Liver (tissue), 10 donors: ENCODE measurements at places on chromosomes 3 and 15. TPM values are rescaled to one million over a fixed set of nuclear protein-coding genes. Genes with fewer than 3 reads are reported as not detected.

- no peaks in the 10 kb centered on the region for H3K27me3 ChIP-seq
- DNase-seq, result no peak
- H3K4me3 ChIP-seq, result no peak overlapping the region
- peaks cover 9% of the 10 kb centered on the region for H3K4me1 ChIP-seq
Measured at GRCh38 chr3:126711121-126711760, 7.2 kb downstream of the CHCHD6 start.

DNA sequence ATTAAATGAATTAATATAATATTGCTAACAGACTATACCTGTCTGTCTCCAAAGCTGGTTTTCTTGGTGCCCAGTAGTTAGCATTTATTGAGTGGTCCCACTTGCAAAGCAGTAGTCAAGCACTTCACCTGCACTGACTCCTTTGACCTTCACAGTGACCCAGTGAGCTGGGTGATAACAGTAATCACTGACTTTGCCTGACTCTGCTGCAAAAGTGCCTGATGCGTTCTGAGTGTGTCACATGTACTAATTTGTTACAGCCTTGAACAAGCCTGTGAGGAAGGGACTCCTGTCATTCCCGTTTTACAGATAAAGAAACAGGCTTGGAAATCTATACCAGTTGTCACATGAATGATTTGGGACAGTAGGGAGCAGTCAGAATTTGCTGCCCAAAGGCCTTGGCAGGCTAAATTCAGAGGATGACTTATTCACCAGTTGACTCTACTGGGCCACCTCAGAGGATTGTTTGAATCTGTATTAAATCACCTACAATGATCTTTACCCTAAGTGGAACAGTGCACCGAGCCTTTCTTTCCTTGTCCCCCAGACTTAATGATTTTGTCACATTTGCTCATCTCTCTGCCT, 116.6 kb upstream of the PLXNA1 start:
- H3K4me3 ChIP-seq, result no peak overlapping the region
- H3K27ac ChIP-seq, result no peak overlapping the region
- no peaks in the 10 kb centered on the region for H3K27me3 ChIP-seq
- DNase-seq, result no peak
- H3K36me3 ChIP-seq, result no peaks in the 10 kb centered on the region
- no peaks in the 10 kb centered on the region for H3K4me1 ChIP-seq

- H3K27ac ChIP-seq, result no peak overlapping the region
- H3K4me1 ChIP-seq, result no peaks in the 10 kb centered on the region
- no peaks in the 10 kb centered on the region for H3K36me3 ChIP-seq
Measured at GRCh38 chr3:36557021-36557707, 176.9 kb downstream of the STAC start.

DNA sequence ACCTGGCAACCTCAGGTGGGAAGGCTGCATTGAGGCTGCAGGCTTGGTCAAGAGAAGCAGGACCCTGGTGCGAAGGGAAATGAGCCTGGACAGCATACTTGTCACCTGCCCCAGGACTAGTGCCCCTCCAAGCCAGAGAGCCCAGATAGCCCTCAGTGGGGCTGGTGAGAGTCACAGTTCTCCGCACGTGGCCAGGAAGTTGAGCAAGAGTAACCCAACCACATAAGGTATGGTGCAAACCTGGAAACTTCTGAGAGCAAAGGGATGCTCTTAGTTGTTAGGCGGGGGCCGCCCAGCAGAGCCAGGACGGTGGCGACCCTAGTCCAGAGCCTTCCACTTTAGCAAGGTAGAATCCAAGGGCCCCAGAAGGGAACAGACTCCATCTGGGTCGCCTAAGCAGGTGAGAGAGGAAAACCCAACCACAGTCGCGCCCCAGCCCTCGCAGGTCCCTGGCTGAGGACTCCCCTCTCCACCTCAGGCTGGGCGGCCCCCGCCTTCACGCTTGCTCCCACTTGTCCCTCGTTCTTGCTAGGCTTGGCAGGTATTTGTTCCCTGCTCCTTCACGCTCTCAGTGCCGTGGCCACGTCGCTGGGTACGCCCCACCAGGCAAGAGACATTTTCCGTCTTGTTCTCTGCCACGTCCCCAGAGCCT, 1.1 kb upstream of the VPS18 start:
- no peak overlapping the region for H3K4me3 ChIP-seq
- peaks cover 2% of the 10 kb centered on the region for H3K4me1 ChIP-seq
- H3K27me3 ChIP-seq, result no peaks in the 10 kb centered on the region
- no peak overlapping the region for H3K27ac ChIP-seq
- H3K36me3 ChIP-seq, result no peaks in the 10 kb centered on the region
- no peak for DNase-seq

The ROPN1B gene
- total RNA-seq, result 0.84 TPM
